SHP77 (cell line): ENCODE measurements at places on chromosomes 3 and 15.

DNA sequence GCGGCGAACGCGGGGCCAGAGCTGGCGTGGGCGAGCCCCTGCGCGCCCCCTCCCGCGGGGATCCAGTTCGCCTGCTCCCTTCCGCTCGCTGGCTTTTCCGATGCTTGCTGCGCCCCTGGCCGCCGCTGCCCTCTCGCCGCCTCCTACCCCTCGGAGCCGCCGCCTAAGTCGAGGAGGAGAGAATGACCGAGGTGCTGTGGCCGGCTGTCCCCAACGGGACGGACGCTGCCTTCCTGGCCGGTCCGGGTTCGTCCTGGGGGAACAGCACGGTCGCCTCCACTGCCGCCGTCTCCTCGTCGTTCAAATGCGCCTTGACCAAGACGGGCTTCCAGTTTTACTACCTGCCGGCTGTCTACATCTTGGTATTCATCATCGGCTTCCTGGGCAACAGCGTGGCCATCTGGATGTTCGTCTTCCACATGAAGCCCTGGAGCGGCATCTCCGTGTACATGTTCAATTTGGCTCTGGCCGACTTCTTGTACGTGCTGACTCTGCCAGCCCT, 721 bp downstream of the P2RY1 start:
- DNase-seq: no peak

- DNase-seq: no peak
Measured at GRCh38 chr15:84829428-84829827, 12.3 kb downstream of the ALPK3 start.

- no peak for DNase-seq
Measured at GRCh38 chr3:69472093-69472492, 86.2 kb upstream of the FRMD4B start.

DNA sequence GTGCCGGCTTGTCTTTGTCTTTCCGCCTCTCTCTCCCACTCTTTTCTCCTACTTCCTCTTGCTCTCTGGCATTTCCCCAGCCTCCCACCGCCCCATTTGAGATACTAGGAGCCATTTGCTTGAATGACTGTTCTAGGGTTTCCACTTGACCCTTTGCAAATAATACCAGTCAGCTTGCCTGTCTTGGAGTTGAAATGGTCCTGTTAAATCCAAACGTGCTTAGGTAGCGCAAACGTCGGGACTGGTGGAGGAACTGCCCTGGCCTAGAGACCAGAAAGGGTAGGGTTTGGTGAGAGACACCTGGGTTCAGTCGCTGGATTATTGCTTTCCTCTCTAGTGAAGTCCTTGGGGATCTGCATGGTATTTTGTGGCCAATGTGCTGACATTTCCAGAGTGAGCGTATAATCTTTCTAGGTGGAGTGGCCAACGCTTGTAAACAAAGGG, 10.6 kb downstream of the ZIC1 start:
- DNase-seq: no peak

- DNase-seq: no peak
Measured at GRCh38 chr15:63573533-63573932, 23.7 kb upstream of the FBXL22 start.

- DNase-seq: no peak
Measured at GRCh38 chr3:151269631-151270030, 8.7 kb downstream of the P2RY14 start.

GRCh38 chr3:113000691-113001090, 9.9 kb downstream of the GTPBP8 start:
- no peak for DNase-seq

DNA sequence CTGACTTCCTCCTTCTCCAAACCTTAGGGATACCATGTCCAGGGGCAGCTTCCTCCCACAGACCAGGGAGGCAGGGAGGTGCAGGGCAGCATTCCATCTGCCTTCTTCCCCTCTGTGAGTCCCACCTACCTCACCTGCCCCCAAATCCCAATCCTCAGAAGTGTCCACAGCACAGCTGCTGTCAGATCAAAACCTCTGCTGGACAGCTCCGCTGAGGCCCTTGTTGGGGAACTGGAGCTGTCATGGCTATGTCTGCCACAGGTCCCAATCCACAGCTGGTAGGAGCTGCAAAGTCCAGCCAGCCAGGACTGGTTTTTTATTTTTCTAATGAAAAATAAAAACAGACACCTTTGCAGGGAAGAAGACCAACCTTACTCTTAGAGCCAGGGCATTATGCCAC, 40.7 kb upstream of the TBC1D21 start:
- no peak for DNase-seq

- DNase-seq: no peak
Measured at GRCh38 chr3:170621256-170621655, 35.4 kb upstream of the SLC7A14 start.

GRCh38 chr3:130340766-130341165, 4.7 kb upstream of the COL6A5 start:
- DNase-seq: no peak
